OCI-M1 (cell line): ENCODE measurements at places on chromosomes 5 and 9.

GRCh38 chr5:91179018-91179417 lies 204.1 kb downstream of the ARRDC3 start:
- no peak for DNase-seq

DNA sequence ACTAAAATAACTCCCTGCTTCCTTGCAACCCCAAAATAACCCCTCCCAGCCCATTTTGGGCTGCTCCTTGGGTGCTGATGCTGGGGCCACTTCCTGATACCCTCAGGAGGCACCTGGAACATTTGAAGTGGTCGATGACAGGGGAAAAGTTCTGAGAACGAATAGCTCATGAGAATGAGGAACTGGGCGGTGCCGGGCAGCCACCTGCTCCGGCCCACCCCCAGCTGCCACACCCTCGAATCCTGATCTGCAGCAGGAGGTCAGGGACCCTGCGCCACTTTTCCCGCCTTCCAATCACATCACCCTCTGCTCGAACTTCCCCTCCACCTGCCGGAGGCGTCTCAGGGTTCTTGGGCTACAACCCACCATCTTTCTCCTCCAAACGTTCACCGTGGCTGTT lies 19.7 kb downstream of the HRH2 start:
- DNase-seq = no peak

GRCh38 chr5:75617736-75618352 lies 6.6 kb downstream of the ANKDD1B start:
- no peak for DNase-seq

GRCh38 chr9:109801484-109801883 lies 21.5 kb downstream of the PALM2AKAP2 start:
- DNase-seq = no peak

DNA sequence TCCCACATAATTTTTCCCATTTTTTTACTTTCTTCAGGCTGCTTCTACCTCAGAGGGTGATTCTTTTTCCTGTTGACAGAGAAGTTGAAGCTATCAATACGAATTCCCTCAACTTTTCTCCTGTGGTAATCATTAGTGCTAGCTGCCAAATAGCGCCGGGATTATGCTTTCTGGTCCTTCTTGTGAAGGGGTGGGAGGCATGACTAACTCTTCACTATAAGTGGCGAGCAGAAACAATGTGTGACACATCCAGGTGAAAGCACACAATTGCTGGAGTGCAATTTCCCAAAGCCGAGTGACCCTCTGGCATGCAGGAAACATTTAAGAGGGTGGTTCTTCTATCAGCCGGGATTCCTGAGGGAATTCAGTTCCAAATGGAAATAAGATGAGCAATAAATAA lies 56.0 kb downstream of the TRPC7 start:
- no peak for DNase-seq

DNA sequence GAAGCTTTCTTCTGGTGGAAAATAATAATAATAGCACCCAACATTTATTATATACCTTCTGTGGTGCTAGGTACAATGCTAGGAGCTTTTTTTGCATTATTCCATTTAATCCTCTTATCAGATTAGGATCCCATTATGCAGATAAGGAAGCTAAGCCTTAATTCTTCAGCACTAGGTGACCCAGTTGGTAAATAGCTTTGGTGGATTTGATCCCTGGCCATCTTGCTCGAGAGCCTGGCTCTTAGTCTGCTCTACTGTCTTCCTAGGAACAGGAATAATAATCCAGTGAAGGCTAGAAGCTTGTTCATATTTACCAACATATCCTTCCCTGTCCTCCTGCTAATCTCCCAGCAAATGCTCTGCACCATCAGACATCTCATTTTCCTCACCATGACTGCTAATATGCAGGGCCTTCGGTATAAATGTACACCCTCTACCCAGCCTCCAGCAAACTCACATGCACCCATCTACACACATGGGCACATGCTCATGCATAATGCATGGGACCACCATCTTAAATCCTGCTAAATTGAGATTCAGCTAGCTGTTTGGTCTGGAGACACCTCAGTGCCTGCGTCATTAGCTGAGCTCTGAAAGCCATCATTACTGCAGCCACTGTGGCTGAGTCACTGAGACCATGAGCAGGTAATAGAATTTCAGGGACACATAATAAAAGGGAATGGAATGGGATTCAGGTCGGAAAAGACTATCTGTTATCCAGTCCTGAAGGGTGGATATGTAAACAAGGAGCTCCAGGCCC lies 87.5 kb downstream of the TRIM32 start:
- DNase-seq = no peak

DNA sequence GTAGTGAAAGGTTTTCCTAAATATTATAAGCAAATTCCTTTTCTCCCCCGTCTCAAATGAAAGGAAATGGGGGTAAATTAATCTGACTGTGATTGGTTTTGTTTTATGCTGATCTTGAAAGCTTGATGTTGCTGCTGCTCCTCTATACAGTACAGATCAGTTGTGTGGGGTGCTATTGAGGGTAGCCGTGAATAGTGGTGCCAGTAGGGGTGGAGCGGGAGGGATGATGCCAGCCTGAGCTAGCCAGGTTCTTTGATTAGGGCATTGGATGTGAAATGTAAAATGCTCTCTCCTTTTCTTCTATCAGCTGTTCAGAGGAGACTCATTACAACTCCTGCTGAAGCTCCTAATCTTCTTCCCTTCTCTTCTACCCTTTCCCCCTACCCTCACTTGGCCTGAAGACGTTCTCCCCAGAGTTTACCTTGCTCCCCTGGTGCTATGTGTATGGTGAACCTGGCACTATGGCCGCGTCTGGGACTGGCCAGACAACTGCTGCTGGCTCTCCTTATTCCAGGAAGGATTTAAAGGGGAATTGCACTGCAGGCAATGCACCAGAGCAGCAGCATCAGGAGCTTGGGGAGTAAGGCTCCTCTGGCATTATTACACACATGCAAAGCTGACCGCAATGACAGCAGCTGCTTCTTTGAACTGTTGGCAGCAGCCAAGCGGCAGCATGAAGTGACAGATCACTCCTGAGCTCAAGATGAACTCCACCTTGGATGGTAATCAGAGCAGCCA lies 566 bp downstream of the GPR21 start:
- DNase-seq = no peak

GRCh38 chr5:1029945-1030625 lies 21.5 kb downstream of the NKD2 start:
- no peak for DNase-seq

DNA sequence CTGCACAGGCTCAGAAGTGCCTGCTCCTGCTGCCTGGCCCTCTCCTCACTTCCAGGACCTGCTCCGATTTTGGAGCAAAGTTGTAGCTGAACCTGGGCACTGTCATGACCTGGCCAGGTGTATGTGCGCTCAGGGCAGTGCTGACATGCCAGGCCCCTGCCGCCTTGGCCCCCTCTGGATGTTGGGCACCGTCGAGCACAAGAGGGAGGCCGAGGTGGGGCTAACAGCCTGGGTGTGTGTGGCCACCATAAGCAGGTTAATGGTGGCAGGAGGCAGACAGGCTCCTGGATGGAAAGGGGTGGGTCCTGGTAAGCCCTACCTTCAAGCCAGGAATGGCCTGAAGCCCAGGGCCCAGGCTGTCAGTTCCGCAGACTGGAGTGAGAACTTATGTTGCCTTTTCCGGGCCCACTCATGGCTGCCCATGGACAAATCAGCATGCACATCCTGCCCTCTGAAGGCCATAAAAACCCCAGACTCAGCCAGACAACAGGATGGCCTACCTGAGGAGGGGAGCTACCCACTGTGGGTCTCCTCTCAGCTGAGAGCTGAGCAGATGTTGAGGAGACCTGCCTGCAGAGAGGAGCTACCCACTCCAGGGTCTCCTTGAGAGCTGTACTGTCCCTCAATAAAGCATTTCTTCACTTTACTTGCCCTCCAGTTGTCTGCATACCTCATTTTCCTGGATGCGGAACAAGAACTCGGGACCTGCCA lies 66.2 kb downstream of the NACC2 start:
- DNase-seq = no peak

DNA sequence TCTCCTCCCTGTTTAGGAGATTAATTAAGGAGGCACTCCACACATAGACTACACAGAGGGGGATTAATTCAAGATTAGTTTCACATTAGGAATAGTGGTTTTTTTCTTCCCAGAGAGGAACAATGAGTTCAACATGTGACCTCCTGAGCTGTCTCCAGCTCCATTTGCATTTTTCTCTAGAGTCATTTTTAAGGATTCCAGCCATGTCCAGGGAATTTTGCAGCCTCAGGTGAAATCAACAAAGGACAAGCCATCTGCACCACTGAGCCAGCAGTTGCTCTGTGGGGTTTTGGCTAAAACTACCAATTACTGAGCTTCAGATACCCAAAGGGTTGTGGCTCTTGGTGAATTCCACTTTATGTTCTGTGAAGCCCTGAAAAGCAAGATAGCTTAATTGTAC lies 258.5 kb upstream of the PPP1R2B start:
- no peak for DNase-seq

DNA sequence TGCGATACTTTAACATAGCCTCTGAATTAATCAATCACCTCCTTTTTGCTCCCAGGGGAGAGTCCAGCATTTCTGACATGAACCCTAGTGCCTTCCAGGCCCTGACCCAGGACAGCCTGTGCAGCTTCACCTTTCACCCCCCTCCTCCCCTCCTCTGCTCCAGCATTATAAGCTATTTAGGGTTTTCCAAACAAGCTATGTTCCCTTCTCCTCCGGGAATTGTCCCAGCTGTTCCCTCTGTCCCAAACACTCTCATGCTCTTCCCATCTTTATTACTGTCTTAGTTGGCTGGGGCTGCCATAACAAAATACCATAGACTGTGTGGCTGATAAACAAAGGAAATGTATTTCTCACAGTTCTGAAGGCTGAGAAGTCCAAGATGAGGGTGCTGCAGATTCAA lies 161.5 kb downstream of the EBF1 start:
- DNase-seq = no peak

GRCh38 chr5:68962757-68963484 lies 130.9 kb upstream of the SLC30A5 start:
- peak; percentile 76 for DNase-seq

DNA sequence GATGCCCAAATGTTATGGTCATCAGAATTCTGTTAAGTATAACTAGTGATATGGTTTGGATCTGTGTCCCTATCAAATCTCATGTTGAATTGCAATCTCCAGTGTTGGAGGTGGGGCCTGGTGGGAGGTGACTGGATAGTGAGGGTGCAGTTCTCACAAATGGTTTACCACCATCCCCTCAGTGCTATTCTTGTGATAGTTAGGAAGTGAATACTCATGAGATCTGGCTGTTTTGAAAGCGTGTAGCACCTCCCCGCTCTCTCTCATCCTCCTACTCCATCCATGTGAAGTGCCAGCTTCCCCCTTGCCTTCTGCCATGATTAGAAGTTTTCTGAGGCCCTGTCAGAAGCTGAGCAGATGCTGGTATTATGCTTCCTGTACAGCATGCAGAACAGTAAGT lies 359.5 kb downstream of the TMEM167A start:
- no peak for DNase-seq

GRCh38 chr9:14923701-14924100 lies 13.5 kb upstream of the FREM1 start:
- DNase-seq = no peak

GRCh38 chr9:107545036-107545435 lies 55.5 kb upstream of the KLF4 start:
- no peak for DNase-seq

DNA sequence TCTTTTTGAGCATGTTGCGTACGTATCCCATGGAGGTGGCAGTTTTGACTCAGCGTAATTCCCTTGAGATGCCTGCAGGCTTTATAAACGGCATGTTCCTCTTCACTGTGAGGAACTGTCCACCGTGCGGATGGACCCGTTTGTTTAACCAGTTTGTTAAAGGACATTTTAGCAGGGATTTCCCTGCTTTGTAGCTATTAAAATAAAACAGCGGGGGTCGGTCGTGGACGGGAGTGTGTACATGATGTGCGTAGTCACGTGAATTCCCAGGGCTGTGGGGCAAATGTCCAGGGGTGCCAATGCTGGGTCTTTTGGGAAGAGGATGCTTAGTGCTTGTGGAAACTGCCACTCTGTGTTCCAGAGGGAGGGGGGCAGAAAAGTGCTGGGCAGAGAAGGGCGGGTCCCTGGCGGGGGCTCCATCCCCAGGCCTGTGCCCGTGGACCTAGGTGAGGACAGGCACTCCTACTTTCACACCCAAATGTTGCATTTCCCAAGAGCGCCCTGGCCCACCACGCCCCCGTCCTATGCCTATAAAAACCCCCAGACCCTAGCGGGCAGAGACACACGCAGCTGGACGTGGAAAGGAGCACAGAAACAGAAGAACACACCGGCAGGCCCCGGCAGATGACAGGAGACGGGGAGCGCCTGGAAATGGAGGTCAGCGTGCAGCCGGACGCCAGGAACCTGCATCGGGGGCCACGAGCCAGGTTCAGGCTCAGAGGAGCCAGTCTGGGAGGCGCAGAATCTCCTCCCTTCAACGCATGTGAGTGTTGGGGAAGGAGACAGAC lies 4.0 kb upstream of the TERT start:
- no peak for DNase-seq

DNA sequence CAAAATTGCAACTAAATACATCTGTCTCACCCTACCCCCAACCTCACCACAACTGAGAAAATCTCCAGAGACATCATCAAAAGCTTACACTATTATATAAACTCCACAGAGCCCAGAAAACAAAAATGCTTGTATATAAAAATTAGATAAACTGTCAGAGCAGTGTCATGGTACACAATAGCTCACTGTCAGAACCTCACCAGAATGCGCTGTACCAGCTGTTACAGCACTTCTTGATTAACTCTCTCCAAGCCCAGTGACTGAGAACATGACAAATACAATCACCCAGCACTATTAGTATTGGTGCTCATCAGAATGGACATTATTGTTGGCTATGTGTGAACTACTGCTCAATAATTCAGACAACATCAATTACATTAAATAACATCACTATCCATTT lies 65.7 kb downstream of the ZDHHC21 start:
- DNase-seq = no peak

GRCh38 chr9:93681269-93682154 lies 105.1 kb downstream of the PHF2 start:
- no peak for DNase-seq

DNA sequence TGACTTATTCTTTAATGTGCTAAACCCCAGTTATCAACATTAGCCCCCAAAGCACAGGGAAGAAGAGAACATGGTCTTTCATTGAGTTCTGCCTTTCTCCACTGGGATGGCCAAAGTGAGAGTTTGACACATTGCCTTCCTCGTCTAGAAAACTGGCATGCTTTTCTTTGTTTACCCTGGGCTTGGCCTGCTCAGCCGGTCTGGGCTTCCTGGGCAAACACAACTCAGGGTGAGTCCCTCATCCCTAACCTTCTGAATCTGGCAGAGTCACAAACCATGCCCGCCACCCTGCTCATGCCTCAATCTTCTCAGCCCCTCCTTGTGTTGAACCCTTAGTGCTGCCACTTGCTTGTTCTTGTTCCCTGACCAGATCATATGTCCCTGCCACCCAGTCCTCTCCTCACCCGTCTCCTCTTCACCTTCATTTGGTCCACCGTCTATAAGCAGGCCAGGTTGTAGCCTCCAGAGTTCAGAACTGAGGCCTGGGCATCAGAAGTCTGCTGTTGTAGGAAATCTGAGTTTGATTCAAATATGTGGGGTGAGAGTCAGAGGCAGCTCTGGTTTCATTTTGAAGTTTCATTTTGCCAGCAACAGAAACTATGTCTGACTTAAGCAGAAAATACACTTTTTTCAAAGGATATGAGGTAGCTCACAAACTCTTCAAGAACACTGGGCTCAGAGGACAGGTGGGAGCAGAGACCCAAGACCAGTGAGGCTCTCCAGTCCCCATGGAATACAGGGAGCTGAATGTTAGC lies 217.6 kb downstream of the NDUFS4 start:
- DNase-seq = no peak
